Osteoblast (primary cell): ENCODE measurements at places on chromosomes 7 and 10. TPM values are rescaled to one million over a fixed set of nuclear protein-coding genes. Genes with fewer than 3 reads are reported as not detected.

- H3K4me1 ChIP-seq = no peaks in the 10 kb centered on the region
- no peak overlapping the region for H3K4me3 ChIP-seq
- H3K27me3 ChIP-seq = no peaks in the 10 kb centered on the region
- no peak overlapping the region for H3K27ac ChIP-seq
Observed at GRCh38 chr10:4020631-4021030, 235.6 kb upstream of the KLF6 start.

HMX2 gene
- not detected in 2 replicates for total RNA-seq

- no peaks in the 10 kb centered on the region for H3K27me3 ChIP-seq
- H3K36me3 ChIP-seq = no peaks in the 10 kb centered on the region
- peaks cover 7% of the 10 kb centered on the region for H3K4me1 ChIP-seq
- DNase-seq = no peak
Observed at GRCh38 chr7:28778786-28779185, 179.3 kb downstream of the TRIL start.

DNA sequence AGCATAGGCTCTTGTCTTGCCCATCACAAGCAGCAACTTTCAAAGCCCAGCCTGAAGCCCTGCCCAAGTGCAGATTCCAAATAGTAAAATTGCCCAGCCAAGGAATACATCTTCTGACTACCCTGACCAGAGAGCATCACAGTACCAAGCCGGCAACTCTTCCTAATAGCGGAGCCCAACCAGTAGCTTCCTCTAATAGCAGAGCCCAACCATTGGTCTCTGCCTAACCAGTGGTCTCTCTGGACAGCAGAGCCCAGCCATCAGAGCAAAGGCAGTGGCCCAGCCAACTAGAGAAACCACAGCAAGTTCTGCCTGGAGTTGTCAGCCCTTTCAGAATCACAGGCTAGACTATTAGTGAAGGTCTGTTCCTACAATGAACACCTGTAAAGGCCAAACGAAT, 285.6 kb downstream of the HGF start:
- H3K36me3 ChIP-seq = no peaks in the 10 kb centered on the region
- DNase-seq = peak; percentile 58
- H3K4me3 ChIP-seq = no peak overlapping the region

GRCh38 chr10:34580214-34580613, 234.9 kb downstream of the PARD3 start:
- no peaks in the 10 kb centered on the region for H3K36me3 ChIP-seq
- no peak overlapping the region for H3K4me3 ChIP-seq
- peaks cover 28% of the 10 kb centered on the region for H3K4me1 ChIP-seq

DNA sequence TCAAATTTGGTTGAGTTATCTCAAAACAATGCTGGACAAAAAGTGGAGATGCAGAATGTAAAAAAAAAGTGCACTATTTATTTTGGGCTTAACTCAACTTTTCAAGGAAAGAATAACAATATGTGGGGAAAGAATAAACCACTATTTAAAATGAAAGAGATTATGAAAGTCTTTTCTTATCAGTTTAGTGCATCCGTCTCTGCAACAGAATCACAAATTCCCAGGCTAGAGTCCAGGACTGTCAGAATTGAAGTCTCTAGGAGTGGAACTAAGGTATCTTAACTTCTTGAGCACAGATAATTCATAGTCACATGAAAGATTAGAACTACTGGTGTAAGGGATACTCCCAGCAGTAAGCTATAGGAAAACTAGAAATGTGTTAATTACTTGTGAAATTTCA, 1200.3 kb upstream of the LRRN3 start:
- no peak overlapping the region for H3K27ac ChIP-seq
- DNase-seq = no peak
- no peaks in the 10 kb centered on the region for H3K4me1 ChIP-seq
- H3K4me3 ChIP-seq = no peak overlapping the region
- no peaks in the 10 kb centered on the region for H3K36me3 ChIP-seq

- no peaks in the 10 kb centered on the region for H3K27me3 ChIP-seq
- H3K27ac ChIP-seq = peak overlapping the region; percentile 72
- H3K4me3 ChIP-seq = no peak overlapping the region
- H3K4me1 ChIP-seq = peaks cover 7% of the 10 kb centered on the region
Observed at GRCh38 chr7:44693641-44694313, 54.9 kb upstream of the ZMIZ2 start.

GRCh38 chr7:129671266-129671665, 59.7 kb downstream of the NRF1 start:
- H3K27me3 ChIP-seq = no peaks in the 10 kb centered on the region
- no peak overlapping the region for H3K4me3 ChIP-seq
- peaks cover 12% of the 10 kb centered on the region for H3K36me3 ChIP-seq
- peaks cover 2% of the 10 kb centered on the region for H3K4me1 ChIP-seq
- H3K27ac ChIP-seq = no peak overlapping the region

- H3K4me1 ChIP-seq = no peaks in the 10 kb centered on the region
- no peak overlapping the region for H3K4me3 ChIP-seq
- peak; percentile 14 for DNase-seq
- peaks cover 8% of the 10 kb centered on the region for H3K36me3 ChIP-seq
- no peak overlapping the region for H3K27ac ChIP-seq
Observed at GRCh38 chr7:127978421-127978820, 52.8 kb downstream of the LRRC4 start.

GRCh38 chr7:82335927-82336326, 107.7 kb downstream of the CACNA2D1 start:
- no peak for DNase-seq
- H3K4me3 ChIP-seq = no peak overlapping the region
- H3K27ac ChIP-seq = no peak overlapping the region
- no peaks in the 10 kb centered on the region for H3K4me1 ChIP-seq
- peaks cover 39% of the 10 kb centered on the region for H3K36me3 ChIP-seq

DNA sequence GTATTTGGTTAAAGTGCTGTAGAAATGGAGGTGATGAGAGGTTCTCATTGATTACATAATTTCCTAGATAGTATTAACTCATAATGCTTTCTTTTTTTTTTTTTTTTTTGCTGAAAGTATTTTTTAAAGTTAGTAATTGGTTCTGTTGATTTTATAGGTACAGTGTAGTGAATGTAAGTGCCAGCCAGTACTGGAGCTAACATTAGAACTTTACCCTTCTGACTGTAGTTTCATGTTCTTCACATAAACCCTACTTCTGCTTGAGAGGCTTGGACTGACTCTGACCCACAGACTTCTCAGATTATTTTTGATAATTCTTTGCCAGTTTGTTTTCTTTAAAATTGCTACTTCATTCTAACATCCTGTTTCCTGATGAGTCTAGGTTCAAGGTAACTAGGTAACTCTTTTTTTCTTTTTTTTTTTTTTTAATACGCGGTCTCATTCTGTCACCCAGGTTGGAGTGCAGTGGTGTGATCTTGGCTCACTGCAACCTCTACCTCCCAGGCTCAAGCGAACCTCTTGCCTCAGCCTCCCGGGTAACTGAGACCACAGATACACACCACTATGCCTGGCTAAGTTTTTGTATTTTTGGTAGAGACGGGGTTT, 92.2 kb upstream of the OIT3 start:
- no peaks in the 10 kb centered on the region for H3K36me3 ChIP-seq
- H3K4me3 ChIP-seq = no peak overlapping the region
- H3K27me3 ChIP-seq = no peaks in the 10 kb centered on the region

DNA sequence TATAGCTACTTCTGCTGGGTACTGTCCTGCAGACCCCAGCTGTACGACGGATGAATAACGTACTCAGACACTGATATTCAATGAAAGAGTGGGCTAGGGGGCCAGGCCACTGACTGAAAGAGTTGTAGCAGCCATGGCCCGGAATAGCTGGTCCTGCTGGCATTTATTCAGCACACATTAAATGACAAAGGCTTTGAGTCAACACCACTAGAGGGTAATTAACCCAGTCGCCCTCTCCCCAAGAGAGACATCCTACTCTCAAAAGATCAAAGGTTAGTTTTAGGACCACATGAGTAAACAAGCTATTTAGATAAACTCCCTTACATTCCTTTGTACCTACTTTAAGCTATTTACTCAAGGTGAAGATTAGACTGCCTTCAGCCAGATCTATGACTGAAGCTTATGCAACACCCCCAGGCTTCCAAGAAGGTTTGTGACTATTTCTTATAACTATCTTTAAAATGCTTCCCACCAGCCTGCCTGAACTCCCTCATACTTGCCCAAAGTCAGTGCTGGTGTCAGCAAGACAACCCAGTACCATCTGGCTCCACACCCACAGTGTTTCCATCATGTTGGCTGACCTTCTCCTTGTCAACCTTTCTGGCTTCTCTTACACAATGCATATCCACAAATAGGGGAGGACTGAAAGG, 629.1 kb downstream of the SORCS1 start:
- H3K36me3 ChIP-seq = no peaks in the 10 kb centered on the region
- no peak overlapping the region for H3K4me3 ChIP-seq
- no peaks in the 10 kb centered on the region for H3K4me1 ChIP-seq
- DNase-seq = no peak

DNA sequence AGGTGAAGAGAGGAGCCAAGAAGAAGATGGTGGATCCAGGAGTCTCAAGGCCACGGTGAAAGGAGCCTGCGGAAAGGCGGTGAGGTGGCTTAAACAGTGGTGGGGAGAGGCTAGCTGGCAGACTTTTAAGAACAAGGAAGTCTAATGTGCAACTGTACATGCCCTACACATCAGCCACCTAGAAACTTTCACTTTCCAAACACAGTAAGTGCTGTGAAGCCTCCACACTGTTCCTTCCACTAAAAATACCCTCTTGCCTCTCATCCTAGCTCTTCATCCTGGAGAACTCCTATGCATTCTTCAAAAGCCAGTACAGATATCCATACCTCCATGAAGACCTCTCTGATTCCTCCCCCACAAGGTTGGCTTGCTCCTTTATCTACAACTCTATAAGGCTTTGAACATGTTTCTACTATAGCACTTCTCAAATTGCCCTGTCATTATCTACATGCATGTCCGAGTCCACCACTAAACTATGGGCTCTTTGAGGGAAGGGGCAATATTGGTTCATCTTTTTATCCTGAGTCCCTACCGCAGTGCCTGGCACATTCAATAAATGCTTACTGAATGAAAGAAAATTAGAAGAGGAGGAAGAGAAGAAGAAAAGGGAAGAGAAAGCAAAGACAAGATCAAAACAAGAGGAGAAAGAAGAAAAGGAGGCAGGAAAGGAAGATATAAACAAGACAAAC, 54.2 kb downstream of the DNAJC12 start:
- H3K27me3 ChIP-seq = peaks cover 1% of the 10 kb centered on the region
- H3K27ac ChIP-seq = no peak overlapping the region
- H3K4me1 ChIP-seq = peaks cover 5% of the 10 kb centered on the region
- no peak for DNase-seq
- H3K4me3 ChIP-seq = no peak overlapping the region

GRCh38 chr7:17787257-17787656, 153.0 kb downstream of the SNX13 start:
- DNase-seq = no peak
- no peaks in the 10 kb centered on the region for H3K27me3 ChIP-seq
- peaks cover 2% of the 10 kb centered on the region for H3K4me1 ChIP-seq
- no peak overlapping the region for H3K4me3 ChIP-seq

GRCh38 chr7:106187613-106188350, 75.7 kb upstream of the SYPL1 start:
- no peak overlapping the region for H3K27ac ChIP-seq
- H3K4me3 ChIP-seq = no peak overlapping the region
- H3K36me3 ChIP-seq = no peaks in the 10 kb centered on the region

- no peak for DNase-seq
- no peaks in the 10 kb centered on the region for H3K36me3 ChIP-seq
- H3K27me3 ChIP-seq = peaks cover 3% of the 10 kb centered on the region
Observed at GRCh38 chr7:142896151-142896550, 10.6 kb upstream of the TRPV6 start.

ASAH2 gene
- total RNA-seq = 0.36 and 0.59 TPM in 2 replicates

DNA sequence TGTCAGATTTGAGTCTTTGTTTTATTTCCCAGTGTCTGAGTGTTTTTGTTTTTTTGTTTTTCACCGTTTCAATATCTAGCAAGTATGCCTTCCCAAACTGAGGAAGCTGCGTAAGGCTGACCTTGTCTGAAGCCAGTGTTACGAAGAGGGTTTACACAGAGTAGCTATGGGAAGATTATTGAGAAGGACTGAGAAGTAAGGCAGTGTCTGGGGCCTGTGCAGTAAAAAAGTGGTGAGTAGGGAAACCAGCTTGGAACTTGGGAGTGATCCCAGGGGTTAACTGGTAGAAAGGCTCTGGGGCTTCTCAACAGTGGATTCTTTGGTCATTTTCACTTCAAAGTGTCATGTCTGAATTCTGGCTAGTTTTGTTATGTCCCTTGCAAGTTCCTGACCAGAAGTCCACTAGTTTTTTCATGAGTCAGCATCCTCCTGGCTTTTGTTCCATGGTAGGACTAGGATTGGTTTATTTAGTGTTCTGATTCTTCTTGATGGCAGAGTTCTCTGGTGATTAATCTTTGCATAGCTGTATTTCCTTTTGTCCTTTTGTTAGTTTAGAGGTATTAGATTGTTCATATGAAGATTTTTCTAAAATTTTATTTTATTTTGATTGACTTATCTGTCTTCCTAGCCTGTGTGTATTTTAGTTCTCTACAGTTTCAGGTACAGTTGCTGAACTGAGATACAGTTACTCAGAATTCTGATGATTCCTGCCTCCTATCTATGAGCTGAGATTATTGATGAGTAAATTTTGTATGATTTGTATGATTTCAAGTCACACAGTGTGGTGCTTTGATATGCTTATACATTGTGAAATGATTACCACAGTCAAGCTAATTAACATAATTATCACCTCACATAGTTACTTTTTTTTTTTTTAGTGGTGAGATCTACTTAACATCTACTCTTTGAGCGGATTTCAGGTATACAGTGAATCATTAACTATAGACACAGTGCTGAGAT, 19.0 kb downstream of the GARS1 start:
- no peak overlapping the region for H3K4me3 ChIP-seq
- H3K27ac ChIP-seq = peak overlapping the region; percentile 74
- no peaks in the 10 kb centered on the region for H3K27me3 ChIP-seq

DNA sequence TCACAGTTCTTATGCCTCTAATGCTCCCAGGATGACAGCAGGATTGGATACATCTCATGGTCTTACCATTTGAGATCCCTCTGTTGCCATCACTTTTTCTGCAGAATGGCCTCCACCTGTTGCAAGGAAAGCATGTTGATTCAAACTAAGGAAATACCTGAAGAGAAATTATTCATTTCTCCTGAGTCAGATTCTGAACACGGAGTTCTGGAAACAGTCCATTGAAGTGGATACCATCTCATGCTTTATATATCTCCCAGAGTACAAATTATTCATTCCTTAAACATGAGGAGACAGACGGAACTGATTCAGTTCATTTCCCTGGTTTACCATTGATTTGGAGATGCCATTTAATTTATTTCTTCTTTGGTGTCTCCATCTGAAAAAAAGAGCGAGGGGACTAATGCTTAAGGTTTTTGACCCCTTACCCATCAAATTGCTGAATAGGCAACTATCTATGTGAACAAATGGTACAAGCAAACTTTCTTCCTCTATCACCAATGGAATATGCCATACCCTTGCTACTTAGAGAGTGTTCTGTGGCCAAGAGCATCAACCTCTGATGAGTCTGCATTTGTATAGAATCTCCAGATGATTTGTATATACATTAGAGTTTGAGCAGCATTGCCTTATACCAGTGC, 305.0 kb upstream of the LRGUK start:
- no peak overlapping the region for H3K27ac ChIP-seq
- H3K4me1 ChIP-seq = no peaks in the 10 kb centered on the region
- H3K36me3 ChIP-seq = no peaks in the 10 kb centered on the region
- peak; percentile 9 for DNase-seq

GRCh38 chr7:70208236-70209063, 610.2 kb downstream of the AUTS2 start:
- H3K36me3 ChIP-seq = no peaks in the 10 kb centered on the region
- H3K4me1 ChIP-seq = peaks cover 10% of the 10 kb centered on the region
- DNase-seq = no peak
- H3K27me3 ChIP-seq = no peaks in the 10 kb centered on the region

CLDN3 gene
- total RNA-seq = not detected in 2 replicates

SRRT gene
- total RNA-seq = 31.2 and 42.0 TPM in 2 replicates

TAS2R5 gene
- total RNA-seq = 0.72 and 1.8 TPM in 2 replicates
